ENCODE measurements at places on chromosomes 2 and 18.
A peak's percentile ranks its signal among the peaks of the same experiment; 100 is the strongest.

- DNase-seq: peak; percentile 57
Observed at GRCh38 chr18:31741097-31741735, 19.5 kb downstream of the SLC25A52 start.

GRCh38 chr2:7017671-7018281 lies 100.6 kb downstream of the RNF144A start:
- DNase-seq: no peak

- DNase-seq: no peak
Observed at GRCh38 chr2:58918141-58918540, 677.0 kb upstream of the FANCL start.

- no peak for DNase-seq
Observed at GRCh38 chr2:161913865-161914264, 160.2 kb downstream of the DPP4 start.

DNA sequence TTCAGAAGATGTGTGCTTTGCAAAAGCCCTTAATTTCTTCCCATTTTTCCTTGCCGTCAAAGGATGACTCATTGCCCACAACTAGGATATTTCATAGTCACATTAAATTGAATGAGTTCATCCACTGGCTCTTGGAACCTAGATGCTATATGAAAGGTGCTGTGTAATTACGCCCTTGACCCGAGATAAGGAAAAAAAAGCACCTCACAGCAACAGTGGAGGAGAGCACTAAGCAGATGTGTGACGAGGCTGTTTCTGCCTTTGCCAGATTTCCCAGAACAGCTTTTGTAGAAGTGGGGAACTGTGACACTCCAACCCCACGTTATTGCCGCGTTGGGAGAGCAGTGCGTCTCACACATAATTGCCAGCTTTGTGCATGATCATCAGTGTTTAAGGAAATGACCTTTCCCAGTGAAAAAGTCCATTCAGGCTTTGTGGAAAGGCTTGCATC lies 33.3 kb upstream of the TMEM87B start:
- no peak for DNase-seq

- no peak for DNase-seq
Observed at GRCh38 chr2:217185265-217185995, 325.6 kb upstream of the TNP1 start.

DNA sequence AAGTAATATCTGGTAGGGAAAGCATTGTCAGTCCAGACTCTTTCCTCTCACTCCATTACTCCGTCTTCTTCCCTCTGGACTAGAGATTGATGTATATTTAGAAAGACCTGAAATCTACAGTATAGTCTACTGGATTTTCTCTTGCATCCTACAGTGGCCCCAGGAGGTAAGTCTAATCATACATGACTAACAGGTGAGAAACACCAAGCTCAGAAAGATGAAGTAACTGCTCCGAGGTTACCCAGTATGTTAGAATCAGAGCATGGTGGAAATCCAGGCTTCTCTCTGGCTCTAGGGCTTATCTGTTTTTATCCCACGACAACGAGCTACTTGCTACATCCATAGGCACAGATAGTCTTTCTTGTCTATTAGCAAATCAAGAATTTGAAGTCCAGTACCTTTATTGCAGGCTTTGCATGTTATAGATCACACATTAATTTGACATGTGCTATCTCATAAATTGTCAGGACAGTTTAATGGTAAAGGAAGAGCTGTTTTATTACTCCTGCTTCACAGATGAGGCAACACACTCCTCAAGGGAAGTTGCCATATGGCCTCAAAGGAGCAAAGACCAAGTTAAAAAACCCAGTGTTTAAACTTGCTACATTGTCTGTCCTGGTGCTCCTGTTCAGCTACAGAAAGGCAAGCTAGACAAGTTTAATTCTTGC lies 484.3 kb downstream of the THSD7B start:
- no peak for DNase-seq

GRCh38 chr18:23799540-23799939 lies 110.3 kb downstream of the LAMA3 start:
- no peak for DNase-seq

GRCh38 chr2:189261431-189261841 lies 81.9 kb upstream of the COL5A2 start:
- DNase-seq: no peak

- DNase-seq: no peak
Observed at GRCh38 chr18:31555971-31556747, 35.5 kb upstream of the TTR start.

DNA sequence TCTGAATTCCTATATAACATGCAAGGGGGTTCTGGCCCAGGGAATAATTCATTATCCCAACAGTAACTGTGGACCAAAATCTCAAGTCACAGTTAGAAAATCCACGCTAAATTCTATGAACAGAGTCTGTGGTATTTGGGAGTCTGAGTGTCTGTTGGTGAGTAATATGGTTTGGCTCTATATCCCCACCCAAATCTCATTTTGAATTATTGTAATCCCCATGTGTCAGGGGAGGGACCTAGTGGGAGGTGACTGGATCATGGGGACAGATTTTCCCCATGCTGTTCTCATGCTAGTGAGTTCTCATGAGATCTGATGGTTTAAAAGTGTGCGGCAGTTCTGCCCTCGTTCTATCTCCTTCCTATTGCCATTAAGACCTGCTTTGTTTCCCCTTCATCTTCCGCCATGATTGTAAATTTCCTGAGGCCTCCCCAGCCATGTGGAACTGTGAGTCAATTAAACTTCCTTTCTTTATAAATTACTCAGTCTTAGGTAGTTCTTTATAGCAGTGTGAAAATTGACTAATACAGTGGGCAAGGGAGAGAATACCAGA lies 68.3 kb downstream of the NBAS start:
- no peak for DNase-seq

DNA sequence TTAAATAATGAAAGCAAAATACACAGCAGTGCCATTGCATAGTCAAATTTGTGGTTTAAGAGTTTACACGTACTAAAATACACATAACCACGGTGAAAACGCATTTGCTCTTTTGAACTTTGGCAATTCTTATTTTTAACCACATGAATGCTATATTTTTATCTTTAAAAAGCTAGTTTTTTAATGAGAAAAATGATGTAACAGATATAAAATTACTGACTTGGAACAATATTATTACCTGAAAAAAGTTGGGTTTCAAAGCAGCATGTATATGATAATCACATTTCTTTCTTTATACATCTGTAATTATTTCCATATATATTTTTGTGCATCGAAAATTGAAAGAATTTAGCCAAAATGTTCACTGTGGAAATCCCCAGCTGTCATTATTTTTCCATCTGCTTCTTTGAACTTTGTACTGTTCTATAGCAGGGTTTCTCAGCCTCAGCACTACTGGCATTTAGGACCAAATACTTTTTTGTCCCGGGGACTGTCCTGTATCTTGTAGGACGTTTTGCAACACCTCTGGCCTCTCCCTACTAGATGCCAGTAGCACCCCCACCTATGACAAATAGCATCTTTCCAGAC lies 75.9 kb upstream of the CAB39 start:
- DNase-seq: no peak

DNA sequence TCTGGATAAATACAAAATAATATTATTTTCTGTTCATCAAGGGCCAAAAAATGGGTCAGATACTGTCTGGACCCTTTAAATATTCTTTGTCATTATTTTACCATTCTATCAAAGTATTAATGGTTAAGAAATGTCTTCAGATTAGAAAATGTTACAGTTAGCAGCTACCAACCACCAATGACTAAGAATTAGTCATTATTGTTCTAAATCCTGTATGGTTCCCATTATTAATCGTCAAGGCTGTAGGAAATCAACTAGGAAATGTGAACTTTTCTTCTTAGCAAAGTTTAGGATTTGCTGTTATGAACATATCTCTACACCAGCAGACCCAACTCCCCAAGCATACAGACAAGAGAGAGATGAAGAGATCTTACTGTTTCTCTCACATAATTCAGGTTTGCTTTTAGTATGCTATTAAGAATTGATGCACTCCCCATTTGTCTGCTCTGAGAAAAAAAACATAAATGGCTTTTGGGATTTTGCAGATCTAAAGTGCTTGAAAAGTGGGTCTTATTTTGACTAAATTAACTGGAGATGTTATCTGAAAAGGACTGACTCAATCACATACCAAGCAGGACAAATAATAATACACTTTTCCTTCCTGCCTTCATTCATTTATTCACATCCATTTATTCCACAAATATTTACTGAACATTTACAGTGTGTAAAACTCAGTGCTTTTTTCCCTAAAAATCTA lies 147.7 kb downstream of the PPP1R1C start:
- no peak for DNase-seq

- no peak for DNase-seq
Observed at GRCh38 chr2:187329586-187329985, 118.5 kb downstream of the CALCRL start.

DNA sequence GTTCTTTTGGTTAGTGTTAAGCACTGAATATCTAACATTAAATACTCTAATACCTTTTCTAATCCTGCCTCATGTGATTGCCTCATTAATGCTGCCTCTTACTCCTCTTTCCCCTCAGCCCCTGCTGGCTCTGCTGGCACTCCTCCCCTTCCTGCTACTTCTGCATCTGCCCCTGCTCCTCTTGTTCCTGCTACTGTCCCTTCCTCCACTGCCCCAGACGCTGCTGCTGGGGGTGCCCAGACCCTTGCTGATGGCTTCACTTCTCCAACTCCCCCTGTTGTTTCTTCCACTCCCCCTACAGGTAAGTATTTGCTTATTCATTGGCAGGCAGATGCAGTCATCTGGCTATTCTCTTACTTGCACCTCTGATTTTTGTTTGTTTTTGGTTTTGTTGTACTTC lies 68.5 kb downstream of the ABI2 start:
- DNase-seq: no peak

DNA sequence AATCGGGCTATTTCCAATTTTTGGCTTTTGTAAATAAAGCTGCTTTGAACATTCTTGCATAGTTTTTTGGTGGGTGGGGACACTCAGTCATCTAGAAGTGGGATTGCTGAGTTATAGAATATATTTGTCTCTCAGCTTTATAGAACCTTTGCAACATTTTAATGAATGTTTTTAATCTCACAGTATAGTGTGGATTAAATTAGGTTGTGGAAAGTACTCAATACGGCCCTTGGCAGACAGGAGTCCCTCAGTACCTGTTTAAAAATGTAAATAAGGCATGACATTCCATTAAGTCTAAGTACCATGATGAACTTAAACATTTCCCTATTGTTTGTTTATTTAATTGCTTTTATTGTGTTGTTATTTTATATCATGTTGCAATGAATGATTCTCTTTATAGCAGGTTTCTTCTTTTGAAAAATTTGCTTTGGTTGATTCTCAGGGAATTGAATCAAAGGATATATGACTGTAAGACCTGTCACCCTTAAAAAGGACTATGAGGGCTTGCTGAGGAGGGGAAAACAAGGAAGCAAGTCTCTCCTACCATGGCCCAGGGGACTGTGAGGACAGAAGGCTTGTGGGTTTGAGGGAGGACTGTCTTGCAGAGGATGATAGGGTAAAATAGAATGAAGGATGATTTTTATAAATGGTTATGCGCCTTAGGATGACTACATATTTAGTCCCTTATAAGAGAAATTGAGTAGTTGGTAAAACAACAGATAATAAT lies 165.1 kb downstream of the RPIA start:
- no peak for DNase-seq

- DNase-seq: no peak
Observed at GRCh38 chr2:67243919-67244318, 153.2 kb upstream of the ETAA1 start.

DNA sequence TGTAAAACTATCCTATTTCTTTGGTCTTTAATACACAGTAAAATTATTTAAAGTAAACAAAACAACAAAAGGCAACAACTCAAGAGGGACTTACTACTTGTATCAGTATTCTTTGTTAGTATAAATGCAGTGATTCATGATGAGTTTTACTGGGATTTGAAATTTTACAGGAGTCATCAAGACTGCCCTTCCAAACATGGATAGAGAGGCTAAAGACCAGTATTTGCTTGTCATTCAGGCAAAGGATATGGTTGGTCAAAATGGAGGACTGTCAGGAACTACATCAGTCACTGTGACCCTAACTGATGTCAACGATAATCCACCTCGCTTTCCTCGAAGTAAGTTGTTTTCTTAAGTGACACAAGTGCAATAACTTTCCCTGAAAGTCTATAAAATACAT lies 71.1 kb downstream of the CDH7 start:
- no peak for DNase-seq

DNA sequence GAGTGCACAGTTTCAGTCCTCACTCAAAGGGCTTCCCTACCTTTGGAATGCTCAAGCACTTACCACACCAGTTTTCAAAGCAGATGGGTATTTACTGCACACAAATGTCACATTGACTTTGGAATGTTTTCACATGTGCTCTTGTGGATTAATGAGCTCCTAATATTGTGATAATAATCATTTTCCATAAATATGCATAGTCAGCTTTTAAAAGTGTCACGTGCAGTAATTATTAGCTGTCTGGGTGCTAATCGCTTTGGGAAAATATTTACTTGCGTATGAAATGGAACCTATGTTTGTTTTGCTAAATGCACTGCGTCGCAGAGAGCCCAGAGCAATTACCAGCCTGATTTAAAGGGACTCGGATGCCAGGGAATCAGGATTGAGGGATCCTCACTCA lies 229.3 kb downstream of the SMAD2 start:
- DNase-seq: no peak

GRCh38 chr2:127658641-127659407 lies 12.9 kb downstream of the GPR17 start:
- DNase-seq: no peak

DNA sequence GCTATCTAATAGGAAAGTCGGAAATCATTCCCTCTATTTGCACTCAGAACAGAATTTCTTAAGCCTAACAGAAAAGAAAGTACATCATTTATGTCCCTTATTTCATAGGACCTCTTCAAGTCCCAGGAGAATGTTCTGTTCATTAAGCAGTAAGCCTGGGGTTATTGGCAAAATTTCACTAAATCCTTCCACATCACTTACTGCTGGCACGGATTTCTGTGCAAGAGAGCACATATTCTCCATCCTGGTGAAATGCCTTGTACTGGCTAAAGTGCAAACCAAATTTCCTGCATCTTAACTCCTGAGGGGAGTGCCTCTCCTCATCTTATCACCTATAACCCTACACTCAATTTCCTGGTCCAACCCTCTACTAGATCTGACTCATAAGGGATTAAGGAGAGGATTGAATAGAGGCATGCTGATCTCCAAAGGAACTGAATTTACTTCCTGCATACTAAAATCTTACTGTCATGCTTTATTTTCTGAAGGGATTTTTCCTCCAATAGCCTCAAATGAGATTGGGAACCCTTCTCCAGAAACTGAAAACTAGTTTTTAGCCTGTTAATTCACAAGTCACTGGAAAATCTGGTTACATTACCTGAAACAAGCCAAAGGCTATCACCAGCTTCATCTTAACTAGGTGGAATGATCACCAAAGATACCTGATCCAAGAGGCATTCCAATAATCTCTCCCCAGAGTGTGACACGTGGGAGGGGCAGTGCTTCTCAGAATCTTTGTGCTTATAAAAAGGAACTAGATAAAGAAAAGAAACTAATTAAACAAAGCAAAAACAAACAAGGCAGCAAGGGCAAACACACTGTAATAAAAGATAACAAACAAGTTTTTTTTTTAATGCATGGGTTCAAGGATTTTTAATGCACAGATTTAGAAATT lies 311.1 kb downstream of the NR4A2 start:
- DNase-seq: no peak

- no peak for DNase-seq
Observed at GRCh38 chr2:58106896-58107295, 60.3 kb downstream of the VRK2 start.

Measured in activated CD4-positive, alpha-beta T cell treated with anti-CD3 and anti-CD28 coated beads for 4 hours (primary cell).